ENCODE measurements at places on chromosomes 2 and 18. TPM values are rescaled to one million over a fixed set of nuclear protein-coding genes. Genes with fewer than 3 reads are reported as not detected.

GRCh38 chr2:48714245-48714644 lies 41.3 kb downstream of the LHCGR start:
- no peak for DNase-seq

- DNase-seq: no peak
Observed at GRCh38 chr2:60830991-60831390, 50.4 kb upstream of the REL start.

Gene TTC39C
- total RNA-seq: 13.0 TPM

- DNase-seq: no peak
Observed at GRCh38 chr2:11940121-11940743, 193.8 kb downstream of the LPIN1 start.
